SW 1271 (cell line): ENCODE measurements at places on chromosomes 6 and 20.

- DNase-seq = no peak
These were observed 10.0 kb upstream of the SLC32A1 start for GRCh38 chr20:38714308-38714707.

GRCh38 chr20:17803765-17804164 is 104.0 kb downstream of the BANF2 start:
- no peak for DNase-seq

DNA sequence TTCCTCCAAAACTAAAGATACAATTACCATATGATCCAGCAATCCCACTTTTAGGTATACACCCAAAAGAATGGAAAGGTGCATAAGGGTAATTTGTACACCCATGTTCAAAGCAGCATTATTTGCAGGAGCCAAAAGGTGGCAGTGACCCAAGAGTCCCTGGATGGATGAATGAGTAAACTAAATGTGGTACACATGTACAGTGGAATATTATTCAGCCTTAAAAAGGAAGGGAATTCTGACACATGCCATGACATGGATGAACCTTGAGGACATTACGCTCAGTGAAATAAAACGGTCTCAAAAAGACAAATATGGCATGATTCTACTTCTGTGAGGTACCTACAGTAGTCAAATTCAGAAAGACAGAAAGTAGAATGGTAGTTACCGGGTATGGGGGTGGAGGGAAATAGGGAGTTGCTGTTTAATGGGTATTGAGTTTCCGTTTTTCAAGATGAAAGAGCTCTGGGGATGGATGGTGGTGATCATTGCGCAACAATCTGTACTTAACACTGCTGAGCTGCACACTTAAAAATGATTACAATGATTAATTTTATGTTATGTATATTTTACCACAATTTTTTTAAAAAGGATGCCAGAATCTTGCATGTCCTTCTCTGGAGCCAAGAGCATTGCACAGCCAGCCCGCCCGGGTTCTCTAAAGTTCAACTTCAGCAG is 518.9 kb upstream of the JARID2 start:
- DNase-seq = no peak

DNA sequence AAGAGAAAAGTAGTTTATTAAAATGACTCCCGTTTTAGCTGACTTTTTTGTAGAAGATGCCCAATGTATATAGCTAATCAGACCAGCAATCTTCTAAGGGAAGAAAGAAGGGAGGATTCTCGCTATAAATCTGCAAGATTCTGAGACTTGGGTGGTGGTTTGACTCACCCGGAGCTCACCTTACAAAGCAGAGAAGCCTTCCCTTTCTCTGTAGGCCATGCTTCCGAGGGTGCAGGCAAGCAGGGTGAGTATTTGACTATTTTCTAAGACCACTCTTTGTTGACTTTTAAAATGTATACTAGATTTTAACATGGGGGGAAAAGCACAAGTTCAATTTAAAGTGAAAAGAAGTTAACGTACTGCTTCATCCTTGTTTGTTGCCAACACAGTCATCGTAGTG is 2.7 kb downstream of the OLIG3 start:
- DNase-seq = no peak

GRCh38 chr6:26156850-26157250 is 69.6 kb downstream of the HFE start:
- DNase-seq = no peak

- DNase-seq = no peak
These were observed 2.5 kb upstream of the HLA-DRA start for GRCh38 chr6:32436995-32437836.

DNA sequence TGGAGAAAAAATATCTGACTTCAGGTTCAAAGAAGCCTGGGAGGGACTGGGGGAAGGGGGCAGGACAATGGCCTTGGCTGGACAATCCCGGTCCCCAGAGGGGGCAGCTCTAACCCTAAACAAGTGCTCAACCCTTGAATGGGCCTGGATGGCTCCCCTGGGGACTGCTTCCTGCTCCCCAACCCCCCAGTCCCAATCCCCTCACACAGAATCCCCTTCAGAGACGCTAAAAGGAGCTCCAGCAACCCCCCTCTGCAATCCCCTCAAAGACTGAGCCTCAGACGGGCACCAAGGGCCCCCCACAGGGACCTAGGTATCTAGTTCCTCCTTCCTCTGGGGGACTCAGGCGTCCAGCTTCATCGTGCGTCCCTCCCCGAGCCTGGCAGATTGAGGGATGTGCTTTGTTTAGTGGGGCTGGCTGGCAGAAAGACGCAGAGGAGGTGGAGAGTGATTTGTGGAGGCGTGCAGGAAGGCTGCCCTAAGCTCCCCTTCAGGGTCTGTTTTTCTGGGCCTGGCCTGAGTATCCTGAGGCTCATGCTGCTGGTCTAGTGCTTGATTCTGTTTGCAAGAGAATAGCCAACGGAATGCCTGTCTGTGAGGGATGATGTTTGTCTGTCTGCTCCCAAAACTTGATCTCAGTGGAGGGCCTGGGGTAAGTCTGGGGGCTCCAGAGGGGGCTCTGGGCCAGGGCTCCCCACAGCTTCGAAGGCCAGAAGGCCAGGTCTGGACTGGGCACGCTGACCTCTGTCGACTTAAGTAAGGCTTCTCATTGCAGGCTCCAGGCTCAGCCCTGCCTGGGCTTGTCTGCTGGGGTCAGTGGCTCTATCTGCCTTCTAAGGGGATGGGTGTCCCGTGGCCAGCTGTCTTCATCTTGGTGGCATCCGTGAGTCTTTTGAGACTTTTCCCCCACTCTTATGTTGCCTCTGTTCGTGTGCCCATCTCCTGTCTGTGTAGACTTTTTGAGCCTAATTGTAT is 1.7 kb upstream of the POU5F1 start:
- no peak for DNase-seq

DNA sequence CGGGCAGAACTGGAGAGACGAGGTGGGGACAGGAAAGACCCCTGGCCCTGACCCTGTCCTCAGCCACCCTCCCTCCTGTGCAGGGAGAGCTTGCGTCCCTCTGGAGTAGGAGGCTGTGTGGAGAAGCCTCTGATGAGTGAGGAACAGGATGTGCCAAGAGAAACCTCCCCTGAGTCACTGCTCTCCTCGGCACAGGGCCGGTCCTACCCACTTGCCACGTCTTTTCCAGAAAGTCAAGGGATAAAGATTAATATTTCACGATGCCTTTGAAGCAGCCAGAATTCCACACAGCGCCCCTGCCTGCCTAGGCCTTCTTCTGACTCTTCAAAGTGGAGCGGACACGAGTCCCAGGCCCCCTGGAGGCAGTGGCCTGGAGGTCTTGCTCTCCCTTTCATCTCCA is 34.9 kb upstream of the THBS2 start:
- no peak for DNase-seq

GRCh38 chr6:2998998-2999617 is 586 bp upstream of the NQO2 start:
- DNase-seq = peak; percentile 77

DNA sequence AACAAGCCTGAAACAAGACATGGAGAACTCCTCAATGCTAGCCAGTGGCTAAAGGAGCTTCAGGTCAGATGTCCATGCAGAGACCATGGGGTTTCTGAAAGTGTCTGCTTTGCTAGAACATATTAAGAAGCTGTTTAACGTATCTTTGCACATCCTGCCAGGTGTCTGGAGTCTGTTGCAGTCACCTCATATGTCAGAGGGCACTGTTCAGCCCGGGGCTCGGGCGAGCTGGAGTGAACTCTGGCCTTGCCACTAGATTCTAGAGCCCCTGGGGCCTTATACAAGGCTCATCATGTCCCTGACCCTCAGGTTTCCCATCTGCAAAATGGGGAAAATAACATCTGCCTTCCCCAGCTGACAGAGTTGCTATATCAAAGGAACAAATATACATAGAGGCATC is 59.0 kb downstream of the PRDM1 start:
- no peak for DNase-seq

DNA sequence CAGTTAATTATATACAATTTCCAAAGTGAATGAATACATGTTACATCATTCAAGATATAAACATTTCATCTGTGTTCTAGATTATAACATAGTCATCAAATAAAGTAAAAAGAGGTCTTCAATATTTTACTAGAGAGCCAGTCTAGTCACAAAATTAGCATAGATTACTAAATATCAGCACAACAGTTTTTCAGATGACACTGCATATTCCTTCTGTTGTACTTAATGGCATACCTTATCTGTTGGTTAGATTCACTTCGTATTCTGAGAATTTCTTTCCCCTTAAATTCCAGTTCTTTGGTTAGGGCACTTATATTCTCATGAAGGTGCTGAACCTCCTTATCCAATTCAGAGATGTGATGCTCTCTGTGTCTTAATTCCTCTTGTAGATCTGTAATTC is 39.8 kb upstream of the MCM9 start:
- no peak for DNase-seq

GRCh38 chr6:11012976-11013720 is 31.0 kb downstream of the ELOVL2 start:
- DNase-seq = no peak

GRCh38 chr6:24219670-24220069 is 93.7 kb downstream of the NRSN1 start:
- no peak for DNase-seq

GRCh38 chr20:61559706-61560315 is 307.8 kb downstream of the CDH4 start:
- DNase-seq = no peak

DNA sequence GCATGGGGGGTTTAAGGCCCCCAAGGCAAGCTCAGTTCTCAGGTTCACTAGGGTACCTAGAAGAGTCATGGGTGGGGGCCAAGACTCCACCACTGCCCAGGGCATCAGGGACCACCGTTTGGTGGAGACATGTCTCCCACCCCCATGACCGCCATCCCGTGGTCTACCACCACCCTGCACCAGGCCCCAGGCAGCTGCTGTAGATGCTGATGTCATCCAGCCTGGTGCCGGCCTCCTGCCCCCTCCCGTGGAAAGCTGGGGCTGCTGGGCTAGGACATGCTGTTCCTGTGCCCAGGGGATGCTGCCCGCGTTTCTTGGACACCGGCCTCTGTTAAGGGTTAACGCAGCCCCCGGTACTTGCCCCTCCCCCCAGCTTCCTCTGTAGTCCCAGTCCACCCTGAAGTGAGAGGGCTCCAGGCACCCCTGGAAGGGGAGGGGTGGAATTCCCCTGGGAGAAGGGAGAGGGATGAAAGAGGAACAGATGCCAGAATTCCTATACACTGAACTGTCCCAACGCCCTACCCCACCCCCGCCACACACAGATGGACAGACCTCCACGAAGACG is 587 bp downstream of the IP6K3 start:
- DNase-seq = no peak

DNA sequence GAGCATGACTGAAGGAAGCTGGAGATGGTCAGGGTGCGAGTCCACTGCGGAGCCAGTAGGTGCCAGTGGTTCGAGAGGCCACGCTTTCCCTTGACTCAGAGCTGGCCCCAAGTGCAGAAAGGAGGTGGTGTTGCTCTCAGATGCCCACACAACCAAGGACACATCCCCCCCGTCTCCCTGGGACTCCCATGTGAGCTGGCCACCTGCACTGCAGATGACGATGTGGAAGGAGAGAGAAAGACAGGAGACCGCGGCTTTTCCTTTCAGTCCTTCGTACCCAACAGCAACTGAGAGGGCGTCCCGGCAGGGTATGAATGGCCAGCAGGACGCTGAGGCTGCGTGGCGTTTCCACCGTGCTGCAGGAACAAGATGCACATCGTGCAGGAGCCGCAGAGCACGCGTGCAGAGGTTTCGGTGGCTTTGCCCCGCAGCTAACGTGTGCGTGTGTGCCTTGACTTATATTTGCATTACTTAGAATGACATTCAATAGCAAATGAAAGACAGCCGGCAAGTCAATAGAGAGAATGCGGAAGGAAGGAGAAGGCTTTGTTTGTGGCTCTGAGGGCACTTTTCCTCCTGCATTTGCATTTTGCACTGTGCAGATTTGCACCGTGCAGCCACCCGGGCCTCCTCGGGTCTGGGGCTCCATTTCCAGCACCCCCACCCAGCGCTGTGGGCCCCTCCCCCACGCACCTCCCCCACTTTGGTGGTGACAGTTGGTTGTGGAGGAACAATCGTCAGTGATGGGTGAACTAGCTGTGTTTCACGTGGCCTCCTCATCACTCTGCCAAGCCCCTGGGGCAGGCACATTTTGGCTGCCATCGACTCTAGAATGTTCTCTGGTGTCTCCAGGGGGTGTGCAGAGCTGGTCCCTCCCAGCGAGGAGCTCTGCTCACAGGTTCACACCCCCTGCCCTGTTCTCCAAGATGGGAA is 26.4 kb upstream of the BHLHE23 start:
- DNase-seq = no peak

- no peak for DNase-seq
These were observed 128.6 kb downstream of the ARID1B start for GRCh38 chr6:156905801-156906200.

GRCh38 chr6:14380901-14381828 is 263.6 kb downstream of the CD83 start:
- DNase-seq = no peak

DNA sequence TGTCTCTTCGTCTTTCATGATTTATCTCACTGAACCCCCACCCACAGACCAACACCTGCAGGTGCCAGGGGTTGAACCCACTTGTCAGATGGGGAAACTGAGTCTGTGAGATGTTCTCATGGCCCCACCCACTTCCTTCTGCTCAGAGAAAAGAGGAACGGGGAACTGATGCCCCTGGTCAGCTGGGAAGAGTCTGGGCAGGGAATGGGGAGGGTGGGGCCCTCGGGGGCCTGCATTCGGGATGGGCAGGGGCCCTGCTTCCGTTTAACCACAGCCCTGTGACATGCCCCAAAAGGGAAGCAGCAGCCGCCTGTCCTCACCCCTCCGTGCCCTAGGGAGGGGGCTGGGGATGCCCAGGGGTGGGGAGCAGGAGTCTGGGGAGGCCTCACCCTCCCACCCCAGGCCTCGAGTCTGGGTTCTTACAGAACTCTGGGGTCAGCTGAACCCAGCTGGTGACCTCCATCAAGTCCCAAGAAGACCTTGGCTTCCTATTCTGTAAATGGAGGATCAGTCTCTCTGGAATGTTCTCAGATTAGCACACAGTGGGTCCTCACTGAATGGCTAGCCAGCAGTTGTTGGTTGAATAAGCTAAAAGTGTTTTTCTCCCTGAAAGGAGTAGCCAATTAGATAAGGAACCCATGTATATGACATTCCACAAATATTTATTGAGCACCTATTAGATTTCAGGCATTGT is 81.5 kb downstream of the CEBPB start:
- no peak for DNase-seq

GRCh38 chr6:137845460-137845859 is 21.6 kb upstream of the TNFAIP3 start:
- DNase-seq = no peak

DNA sequence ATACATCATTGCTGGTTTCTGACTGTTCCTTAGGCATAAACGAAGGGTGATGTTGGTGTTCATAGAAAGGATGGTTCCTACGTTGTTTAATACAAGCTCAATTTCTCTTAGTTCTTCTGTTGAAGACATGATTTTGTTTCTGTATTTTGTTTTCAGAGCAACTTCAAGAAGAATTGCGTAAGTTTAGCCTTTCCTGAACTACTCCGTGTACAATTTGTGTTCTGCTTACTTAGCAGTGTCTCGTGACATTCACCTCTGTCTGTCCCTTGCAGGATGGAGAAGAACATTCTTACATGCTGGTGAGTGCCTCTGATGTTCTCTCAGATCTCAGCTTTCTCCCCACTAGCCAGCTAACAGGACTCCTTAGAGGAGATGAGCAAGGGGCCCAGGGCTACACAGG is 7.6 kb downstream of the BTN2A2 start:
- no peak for DNase-seq

GRCh38 chr6:146056506-146056905 is 27.6 kb downstream of the GRM1 start:
- DNase-seq = no peak
